ENCODE measurements at places on chromosomes 5 and 9.
A peak's percentile ranks its signal among the peaks of the same experiment; 100 is the strongest.

DNA sequence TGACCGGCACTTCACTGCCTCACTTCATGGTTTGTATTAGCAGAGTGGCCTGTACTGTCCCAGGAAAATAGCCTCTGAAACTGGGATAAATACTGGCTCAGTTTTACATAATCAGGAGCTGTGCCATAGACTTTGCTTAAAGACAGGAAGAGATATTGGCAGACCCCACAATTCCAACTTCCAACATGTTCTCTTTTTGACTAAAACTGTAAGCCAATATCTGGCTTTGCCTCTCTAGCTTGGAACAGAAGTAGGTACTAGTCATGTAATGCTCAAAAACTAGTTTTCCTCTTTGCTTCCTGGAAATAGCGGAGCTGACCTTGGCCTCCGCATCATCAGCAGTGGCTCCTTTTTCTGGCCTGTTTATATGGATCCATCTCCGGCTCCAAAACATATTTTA lies 276.9 kb downstream of the CDH9 start:
- DNase-seq = no peak

DNA sequence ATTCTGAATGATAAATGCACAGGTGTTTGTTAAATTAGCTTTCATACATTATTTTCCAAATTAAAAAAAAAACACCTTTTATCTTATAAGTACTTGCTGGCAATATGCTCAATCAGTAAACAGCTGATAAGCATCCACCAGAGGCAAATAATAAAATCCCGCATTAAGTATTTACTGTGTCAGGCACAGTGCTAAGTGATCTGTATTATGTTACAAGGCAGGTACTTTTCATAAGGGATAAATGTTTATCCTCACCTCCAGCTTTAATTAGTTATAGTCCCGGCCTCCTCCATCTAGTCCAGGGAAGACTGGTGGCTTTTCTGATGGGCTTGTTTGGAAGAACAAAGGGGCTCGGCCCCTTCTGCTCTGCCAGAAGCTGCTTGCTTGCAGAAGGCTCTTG lies 40.1 kb downstream of the PFDN1 start:
- DNase-seq = no peak

DNA sequence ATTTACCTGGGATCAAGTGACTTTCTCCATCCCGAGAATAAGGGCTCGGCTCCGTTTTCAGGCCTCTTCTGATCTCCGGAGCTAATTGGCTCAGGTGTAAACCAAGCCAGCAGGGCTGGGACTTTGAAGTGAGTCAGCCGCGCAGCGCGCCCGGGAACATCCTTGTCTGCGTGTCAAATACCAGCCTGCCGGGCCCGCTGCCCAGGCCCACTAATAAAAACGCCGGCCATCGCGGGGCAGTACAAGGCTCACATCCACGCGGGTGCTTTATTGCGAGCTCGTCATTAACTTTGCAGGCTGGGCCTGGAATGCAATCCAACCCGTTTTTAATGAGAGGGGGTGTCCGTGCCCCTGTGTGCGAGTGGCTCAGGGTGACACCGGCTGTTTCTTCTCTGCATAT lies 416.8 kb downstream of the IRX2 start:
- no peak for DNase-seq

DNA sequence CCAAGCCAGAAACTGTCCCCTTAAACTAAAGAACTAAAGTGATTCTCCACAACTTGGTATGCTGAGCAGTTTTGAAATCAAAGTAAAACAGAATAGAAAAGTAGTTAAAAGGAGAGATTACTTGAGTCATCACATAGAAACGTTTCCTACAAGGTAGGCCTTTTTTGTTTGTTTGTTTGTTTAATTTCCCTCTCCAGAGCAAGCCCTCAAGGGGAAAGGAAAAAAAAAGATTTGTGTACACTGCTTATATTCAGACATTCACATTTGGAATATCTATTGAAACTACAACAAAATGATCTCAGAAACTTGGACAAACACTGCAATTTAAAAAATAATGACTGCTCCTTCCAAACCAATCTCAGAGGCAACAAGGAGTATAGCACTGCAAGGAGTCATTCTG lies 304.7 kb upstream of the NREP start:
- DNase-seq = no peak

- no peak for DNase-seq
Observed at GRCh38 chr5:142529626-142530278, 156.1 kb downstream of the FGF1 start.

GRCh38 chr9:6852243-6852963 lies 94.6 kb downstream of the KDM4C start:
- no peak for DNase-seq

DNA sequence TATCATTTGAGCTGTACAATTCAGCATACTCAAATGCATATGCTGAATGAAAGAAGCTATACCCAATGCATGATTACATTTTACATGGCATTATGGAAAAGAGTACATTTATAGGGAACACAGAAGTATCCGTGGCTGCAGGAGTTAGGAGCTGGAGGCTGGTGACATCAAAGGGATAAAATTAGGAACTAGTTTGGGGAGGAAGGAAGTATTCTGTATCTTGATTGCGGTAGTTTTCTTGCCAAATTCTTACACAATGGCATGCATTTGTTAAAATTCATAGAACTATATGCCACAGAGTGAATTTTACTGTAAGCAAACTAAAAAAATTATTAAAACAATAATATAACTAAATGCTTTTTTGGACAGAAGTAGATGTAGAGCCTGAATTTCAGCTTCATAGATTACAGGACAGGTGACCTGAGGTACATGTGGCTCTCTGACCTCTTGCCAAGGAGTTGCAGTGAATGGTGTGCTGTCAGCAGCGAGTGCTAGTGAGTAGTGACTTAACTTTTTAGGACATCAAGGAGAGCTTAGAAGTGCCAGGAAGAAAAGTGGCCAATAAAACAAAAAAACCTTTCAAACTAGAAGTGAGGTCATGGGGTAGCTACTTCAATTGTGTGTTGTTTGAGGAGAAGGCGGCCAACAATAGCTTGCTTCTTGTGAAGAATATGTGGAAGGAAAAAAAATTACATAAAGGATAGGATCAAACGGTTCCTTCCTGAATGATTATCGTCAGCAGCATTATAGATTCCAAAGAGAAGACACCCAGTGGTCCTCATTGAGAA lies 514.9 kb upstream of the CLINT1 start:
- no peak for DNase-seq

DNA sequence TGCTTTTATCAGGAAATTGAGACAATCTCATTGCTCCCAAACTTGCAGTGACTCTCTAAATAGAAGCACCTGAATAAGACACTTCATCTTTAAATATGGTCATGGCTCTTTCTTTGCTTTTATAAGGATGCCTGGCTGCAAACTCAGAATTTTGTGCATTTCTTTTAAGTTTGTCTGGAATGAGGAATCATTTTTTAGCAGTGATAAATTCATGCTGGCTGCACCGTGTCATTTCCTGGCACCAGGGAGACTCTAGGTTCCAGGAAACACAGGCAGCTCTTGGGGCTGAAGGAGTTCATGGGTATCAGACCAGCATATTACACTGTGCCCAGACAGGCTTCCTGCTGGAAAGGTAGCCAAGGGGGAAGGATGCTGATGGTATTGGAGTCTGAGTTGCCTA lies 109.9 kb downstream of the NUDT12 start:
- DNase-seq = no peak

DNA sequence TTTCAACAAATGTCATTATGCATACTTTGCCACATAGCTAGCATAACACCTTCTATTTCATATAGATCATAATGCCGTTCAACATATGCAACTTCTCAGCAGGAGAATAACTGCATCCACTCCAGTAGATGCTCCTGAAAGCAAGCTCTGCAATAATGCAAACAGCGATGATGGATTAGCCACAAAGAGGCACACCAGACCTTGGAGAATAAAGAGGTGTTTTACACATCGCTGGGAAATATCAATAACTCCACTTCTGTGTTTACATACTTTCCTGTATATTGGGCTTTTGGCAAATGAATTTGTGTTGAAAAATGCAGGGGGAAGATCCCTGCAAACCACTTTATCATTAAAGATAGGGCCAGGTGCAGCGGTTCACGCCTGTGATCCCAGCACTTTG lies 271.5 kb upstream of the PANK3 start:
- no peak for DNase-seq

DNA sequence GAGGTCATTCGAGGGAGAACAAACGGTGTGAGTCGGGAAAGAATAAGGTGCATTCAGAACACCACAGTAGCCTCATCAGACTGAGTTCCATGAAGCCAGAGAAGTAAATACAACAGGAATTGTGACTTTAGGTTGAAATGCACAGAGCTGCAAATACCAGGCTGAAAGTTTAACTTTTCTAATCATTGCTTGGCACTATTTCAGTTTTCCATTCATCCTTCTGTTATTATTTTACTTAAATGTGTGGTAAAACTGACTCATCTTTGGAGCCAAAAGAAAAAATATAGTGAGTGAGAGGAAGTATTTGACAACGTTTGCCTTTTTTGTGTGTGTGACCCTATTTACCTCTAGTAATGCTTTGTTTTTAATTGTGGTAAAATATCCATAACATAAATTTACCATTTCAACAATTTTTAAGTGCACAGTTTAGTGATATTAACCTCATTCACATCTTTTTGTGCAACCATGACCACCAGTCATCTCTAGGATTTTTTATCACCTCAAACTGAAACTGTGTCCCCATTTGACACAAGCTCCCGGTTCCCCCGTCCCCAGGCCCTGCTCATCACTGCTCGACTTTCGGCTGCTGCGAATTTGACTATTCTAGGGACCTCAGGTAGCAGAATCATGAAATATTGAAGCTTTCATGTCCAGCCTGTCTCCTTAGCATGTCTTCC lies 166.8 kb downstream of the HSD17B3 start:
- no peak for DNase-seq

- DNase-seq = no peak
Observed at GRCh38 chr5:37950436-37950835, 110.6 kb upstream of the GDNF start.

DNA sequence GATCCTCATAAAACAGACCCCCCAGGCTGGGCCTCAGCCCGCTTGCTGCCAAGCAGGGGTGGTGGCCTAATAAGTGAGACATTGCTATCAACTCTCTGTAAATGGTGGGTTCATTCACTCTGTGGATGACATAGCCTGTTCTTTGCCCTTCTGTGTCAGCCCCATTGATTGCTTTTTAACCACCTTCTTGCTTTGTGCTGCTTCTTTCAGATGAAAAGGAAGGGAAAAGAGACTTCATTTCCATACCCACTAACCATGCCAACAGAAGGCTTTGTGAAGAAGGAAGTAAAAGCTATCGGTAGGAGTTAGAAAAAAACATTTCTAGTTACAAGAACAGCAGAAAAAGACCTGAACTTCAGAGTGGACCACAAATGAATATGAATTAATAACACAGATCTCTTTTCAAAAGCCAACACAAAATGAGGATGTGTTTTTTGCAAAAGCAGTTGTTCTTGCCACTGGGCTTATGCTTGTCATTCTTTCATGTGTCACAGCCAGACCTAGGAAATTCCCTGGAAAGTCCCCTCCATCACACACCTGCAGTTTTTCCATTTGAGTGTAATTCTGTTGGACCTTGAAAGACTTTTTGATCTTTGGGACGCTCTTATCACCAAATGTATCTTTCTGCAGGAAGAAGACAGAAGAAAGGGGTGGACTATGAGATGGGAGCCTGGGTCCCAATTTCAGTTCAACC lies 507.7 kb downstream of the CCDC171 start:
- peak; percentile 26 for DNase-seq

GRCh38 chr9:138049085-138049778 lies 171.7 kb downstream of the CACNA1B start:
- no peak for DNase-seq

DNA sequence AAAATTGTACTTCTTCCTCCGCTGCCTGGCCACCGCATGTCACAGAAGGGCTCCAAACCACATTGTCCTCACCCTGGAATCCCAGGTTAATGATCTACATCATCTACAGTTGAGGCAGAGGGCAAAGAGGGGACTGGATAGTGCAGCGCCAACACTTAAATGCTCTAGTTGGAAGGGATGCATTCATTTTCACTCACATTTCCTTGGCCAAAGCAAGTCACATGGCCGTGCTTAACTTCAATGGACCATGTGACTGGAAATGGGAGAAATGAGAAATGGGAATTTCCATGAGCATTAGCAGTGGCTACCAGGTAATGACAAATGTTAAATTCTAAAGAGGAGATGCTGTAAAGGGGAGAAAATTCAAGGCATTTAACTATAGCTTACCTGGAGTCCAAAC lies 13.3 kb upstream of the GNAQ start:
- no peak for DNase-seq

- no peak for DNase-seq
Observed at GRCh38 chr5:175830586-175831300, 40.6 kb upstream of the CPLX2 start.

- no peak for DNase-seq
Observed at GRCh38 chr9:71984403-71984802, 73.0 kb downstream of the C9orf85 start.

GRCh38 chr9:91954841-91955471 lies 4.9 kb upstream of the ROR2 start:
- peak; percentile 45 for DNase-seq

DNA sequence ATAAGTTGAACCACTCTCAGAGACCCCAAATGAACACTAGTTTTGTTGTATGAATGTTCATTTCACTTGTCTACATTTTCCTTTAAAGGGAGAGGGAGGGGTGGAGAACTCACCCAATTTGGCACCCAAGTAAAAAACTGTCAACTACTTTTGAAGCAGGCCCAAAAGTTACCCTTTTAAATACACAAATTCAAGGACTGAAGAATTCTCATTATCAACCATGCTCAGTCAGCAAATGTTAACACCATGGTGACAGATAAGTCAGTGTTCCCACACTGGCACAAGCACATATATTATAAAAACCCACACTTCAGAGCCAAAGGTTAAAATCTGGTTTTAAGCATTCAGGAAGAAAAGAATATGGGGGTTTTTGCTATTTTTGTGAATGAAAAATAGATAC lies 31.6 kb downstream of the CSNK1A1 start:
- no peak for DNase-seq

DNA sequence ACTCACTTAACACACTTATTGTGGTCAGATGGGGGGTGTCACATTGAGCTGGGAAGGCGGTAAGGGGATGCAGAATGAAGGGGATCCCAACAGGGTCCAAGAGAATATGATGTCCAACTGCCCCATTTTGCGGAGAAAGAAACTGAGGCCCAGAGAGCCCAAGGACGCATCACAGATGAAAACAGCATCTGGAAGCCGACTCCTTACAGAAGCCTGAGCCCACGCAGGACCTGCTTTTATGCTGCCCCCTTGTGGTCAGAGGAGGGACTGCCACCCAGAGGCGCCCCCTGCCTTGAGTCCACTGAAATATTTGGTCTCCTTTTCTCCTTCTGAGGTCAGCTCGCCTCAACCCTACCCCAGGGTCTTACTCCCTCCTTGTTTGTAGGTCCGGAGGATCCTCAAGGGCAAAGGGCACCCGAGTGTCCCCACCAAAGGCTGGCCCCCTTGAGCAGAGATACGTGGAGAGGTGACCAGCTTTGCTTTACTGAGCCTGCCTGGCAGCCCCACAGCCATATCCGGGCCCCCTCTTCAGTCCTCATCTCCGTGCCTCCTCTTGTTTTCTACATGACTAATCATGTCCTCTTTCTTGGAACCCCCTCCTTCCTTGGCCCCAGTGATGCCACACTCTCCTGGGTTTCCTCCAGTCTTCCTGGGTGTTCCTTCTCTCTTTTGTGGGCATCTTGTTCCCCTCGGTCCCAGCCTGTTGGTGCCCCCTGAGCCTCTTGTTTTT lies 30.0 kb upstream of the TTLL11 start:
- DNase-seq = peak; percentile 85

- no peak for DNase-seq
Observed at GRCh38 chr5:159759791-159760290, 156.4 kb upstream of the ADRA1B start.

Data from GM10248 (cell line).